ENCODE measurements at places on chromosomes 11 and 22.

GRCh38 chr11:69219991-69220390, 64.3 kb downstream of the SMIM38 start:
- no peak for DNase-seq

- DNase-seq = no peak
Observed at GRCh38 chr22:44755956-44756361, 3.6 kb downstream of the ARHGAP8 start.

DNA sequence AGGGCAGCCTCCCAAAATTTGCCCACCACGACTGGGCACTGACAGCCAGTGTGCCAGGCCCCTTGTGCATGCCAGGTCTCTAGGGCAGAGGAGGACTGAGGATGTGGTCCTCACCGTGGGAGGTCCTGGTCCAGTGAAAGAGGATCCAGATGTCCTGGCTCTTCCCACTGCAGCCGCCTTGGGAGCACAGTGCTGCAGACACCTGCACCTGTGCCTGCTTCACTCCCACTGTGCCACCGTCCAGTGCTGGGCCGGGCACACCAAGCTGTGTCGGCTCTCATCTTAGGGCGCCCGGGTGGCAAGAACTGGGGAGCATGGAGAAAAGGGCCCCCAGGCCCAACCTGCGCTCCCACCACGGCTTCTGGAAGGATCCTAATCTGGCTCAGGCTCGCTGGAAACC, 1147.1 kb downstream of the BRD1 start:
- DNase-seq = no peak

GRCh38 chr11:111633248-111633647, 31.0 kb downstream of the SIK2 start:
- no peak for DNase-seq

DNA sequence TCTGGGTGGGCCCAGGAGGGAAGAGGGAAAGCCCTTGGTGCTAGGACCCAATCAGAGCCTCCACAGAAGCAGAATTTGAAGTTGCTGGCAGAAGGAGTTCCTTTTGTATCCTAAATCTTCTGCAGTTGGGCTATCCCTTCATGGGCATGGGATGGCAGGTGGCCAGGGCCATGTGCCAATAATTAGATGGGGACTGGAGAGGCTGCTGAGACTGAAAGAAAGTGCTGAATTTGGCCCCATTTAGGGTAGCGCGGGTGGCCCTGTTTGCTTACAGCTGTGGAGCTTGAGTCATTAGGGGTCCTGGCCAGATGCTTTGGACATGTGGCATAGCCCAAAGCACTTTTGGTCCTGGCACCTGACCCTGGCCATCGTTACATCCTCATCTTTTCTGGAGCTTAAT, 27.1 kb downstream of the PARVA start:
- DNase-seq = no peak

DNA sequence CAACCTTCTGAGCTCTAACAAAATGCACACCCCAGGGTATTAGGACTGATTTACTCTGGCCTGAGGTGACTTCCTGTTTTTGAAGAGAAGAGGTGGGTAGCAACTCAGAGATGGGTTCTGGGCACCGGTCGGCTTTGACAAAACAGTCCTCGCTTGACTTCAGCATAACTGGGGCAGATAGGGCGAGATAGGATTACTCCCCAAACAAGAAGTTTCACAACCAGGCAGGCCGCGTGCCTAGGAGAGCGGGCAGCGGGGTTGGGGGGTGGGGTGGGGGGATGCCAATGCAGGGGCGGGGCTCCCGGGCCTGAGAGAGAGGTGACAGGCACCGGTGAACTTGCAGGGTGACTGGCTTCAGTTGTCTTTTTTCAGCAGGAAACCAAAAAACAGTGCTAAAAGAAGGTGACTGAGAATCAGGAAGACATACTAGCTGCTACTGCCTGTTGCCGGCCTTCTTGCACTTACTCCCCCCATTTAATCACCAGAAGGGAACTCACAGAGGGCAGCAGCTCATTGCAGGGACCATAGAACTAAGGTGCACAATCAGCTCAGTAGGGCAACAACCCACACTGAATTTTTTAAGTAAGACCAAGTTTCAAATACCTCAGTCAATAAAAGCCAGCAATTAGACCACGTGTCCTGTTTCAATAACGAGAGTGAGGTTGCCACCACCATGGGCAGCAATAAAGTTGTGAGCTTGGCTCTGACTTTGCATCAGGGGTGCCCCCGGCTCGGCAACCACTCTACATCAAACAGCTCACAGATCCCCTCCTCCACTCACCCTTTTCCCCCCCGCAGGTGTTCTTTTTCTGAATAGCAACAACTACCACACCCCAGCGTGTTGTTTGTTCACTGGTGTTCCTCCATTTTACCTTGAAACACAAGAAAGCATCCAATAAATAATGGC, 37.2 kb upstream of the ETS1 start:
- DNase-seq = no peak

DNA sequence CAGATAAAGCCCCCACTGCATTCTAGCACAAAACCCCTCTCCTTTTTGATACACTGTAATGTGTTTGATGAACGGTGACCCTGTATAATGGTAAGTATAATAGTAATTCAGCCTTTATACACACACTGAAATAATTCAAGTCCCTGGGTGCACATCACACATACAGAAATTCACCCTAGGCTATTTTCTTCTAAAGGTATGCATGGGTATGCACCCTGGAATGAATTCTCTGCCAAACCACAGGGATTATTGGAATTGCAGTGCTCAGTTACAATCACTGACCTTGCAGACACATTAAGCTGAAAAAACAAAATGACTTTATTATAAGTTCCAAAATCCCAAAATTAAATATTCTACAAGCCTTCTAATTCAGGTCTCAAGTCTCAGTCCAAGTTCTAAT, 245.9 kb upstream of the FAT3 start:
- no peak for DNase-seq

GRCh38 chr11:58059007-58059350, 28.2 kb downstream of the OR6Q1 start:
- DNase-seq = peak; percentile 73

All from AG20443 (cell line).